HEK293T (cell line): ENCODE measurements at places on chromosomes 2 and 18.

DNA sequence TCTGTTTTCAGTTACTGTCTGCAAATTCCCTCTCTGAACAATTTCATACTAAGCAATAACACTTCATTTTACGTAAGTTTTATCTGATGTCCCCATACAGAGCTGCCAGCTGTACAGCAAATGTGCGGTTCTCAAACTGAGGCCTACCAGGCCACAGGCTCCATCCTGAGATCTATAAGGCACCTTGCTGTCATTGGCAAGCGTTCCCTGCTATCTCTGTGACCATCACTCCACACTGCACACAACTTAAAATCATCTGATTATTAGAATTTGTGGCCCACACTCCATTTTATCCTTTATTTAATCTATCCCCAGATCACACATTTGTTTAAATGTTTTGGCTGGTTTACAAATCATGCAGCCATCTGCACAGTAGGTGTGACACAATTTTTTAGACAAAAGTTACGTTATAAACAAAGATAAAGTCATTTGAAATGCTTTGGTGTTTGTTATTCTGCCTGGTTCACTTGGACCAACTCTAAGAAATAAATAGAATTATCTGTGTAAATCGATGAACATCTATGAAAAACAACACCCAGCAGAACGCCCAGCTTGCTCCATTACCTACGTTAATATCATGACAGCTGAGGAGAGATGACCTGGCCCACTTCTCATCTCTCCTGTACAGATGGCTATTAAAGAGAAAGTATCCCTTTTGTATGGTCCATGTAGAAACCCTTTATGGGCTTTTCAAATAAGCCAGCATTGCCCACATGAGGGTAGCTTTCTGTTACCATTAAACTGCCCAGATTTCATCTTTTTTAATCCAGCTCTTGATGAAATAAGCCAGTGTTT is 162.4 kb downstream of the ZNF521 start:
- no peak for DNase-seq

- no peak for DNase-seq
These were observed 86.3 kb downstream of the MDH1 start for GRCh38 chr2:63675026-63675425.

GRCh38 chr2:66495788-66496640 is 61.1 kb downstream of the MEIS1 start:
- peak; percentile 47 for DNase-seq

DNA sequence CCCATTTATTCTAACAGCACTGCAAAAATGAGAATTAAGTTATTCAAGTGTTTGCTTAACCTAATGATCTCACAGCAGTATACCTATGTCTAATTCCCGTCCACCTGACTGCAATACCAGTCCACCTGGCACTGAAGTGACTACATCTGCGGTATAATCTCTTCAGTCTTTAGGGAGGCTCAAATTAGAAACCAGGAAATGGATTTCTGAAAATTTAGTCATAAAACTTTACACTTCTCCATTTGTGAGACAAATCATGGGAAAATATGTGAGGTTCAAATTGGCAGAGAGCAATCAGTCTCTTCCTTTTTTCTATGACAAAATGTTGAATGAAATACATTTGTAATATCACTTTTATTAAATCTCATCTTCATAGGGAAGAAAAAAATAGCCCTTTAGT is 33.0 kb downstream of the FTCDNL1 start:
- no peak for DNase-seq

GRCh38 chr18:24584813-24585212 is 124.4 kb downstream of the HRH4 start:
- DNase-seq = no peak

DNA sequence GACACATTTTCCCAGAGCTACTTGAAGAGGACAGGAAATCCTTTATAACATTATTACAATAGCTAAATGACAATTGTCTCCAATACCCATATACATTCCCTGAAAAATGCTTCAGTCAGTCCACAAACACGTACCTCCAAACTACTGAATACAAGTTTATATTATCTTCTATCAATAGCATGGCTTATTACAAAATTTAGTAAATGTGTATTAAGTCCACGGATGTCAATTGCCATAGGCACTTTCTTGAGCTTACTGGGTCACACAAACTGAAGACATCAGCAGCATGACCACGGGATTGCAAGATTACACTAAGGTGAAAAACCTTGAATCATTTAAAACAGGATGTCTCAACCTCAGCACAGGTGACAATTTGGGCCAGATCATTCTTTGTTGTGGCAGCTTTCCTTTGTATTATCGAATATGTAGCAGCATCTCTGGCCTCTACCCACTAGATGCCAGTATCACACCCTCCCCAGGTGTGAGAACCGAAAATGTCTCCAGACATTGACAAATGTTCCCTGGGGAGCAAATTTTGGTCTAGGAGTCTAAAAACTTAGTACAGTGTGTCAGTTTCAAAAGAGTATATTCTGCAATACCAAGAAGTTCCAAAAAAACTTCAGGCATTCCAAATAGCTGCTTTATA is 1.4 kb downstream of the MBD2 start:
- no peak for DNase-seq

DNA sequence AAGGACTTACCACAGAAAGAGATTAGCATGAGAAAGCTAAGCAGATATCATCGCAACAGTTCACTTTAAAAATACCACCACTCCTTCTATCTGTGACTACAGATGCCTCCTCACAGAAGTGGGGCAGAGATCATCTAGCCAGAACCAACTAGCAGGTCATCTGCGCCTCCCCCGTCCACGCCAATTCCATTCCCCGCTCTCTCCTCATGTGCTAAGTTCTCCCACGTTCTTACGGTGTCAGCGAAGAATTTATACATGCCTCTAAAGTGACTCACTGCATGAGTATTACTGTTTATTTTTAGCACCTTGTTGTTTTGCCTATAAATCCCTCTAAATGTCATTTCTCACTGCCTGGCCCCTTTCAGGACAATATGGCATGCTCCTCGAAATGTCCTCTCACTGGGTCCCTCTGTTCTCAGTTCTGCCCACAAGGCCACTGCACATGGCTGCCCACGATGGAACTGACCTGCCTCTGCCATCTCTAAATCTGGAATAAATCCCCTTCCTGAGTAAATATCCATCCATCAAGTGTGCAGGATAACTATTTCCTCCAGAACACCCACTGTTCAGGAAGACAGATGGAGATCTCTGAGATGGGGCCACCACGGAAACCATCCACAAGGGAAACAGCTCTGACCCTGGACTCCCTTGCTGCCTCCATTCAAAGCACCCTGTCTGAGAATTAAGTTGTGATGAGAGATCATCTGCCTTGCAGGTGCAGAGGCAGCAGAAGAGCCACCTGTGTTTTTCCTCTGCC is 137.7 kb downstream of the IRS1 start:
- no peak for DNase-seq

GRCh38 chr2:45812011-45812500 is 160.6 kb downstream of the PRKCE start:
- no peak for DNase-seq

- DNase-seq = no peak
These were observed 55.7 kb downstream of the GLI2 start for GRCh38 chr2:120791243-120791961.

GRCh38 chr2:188291142-188291616 is 495 bp upstream of the GULP1 start:
- DNase-seq = no peak

DNA sequence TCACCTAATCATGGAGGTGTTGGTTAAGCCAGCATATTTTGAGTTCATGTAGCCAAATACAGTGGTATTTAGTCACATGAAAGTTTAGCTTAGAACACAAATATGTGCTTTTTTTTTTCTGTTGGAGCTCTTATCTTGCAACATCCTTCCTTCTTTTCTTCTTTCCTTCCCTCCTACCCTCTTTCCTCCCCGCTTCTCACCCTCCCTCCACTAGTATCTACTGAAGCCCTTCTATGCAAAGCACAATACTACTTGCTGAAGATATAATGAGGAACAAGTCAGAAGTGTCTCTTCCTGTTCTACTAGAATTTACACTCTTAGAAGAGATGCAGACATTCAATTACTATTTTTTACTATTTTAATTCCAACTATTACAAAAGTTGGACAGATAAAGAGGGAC is 105.0 kb upstream of the ITGA4 start:
- DNase-seq = no peak

GRCh38 chr18:79897940-79898625 is 53.4 kb downstream of the SLC66A2 start:
- no peak for DNase-seq

DNA sequence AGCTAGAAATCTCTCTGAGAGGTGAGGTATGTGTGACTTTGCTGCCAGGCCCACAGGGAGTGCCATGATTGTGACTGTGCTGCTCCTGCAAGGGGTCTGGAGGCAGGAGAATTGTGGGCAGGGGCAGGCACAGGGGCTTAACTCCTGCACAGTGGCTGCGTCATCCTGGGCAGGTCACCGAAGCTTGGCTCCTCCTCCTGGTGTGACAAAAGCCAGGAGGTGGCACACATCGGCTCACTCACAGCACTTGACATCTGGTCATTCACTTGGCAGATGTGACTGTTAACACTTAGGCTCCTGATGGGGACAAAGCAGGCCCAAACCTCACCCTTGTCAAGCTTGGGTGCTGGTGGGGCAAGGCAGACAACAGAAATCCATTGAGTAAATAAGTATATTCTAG is 36.4 kb upstream of the GLI2 start:
- no peak for DNase-seq

DNA sequence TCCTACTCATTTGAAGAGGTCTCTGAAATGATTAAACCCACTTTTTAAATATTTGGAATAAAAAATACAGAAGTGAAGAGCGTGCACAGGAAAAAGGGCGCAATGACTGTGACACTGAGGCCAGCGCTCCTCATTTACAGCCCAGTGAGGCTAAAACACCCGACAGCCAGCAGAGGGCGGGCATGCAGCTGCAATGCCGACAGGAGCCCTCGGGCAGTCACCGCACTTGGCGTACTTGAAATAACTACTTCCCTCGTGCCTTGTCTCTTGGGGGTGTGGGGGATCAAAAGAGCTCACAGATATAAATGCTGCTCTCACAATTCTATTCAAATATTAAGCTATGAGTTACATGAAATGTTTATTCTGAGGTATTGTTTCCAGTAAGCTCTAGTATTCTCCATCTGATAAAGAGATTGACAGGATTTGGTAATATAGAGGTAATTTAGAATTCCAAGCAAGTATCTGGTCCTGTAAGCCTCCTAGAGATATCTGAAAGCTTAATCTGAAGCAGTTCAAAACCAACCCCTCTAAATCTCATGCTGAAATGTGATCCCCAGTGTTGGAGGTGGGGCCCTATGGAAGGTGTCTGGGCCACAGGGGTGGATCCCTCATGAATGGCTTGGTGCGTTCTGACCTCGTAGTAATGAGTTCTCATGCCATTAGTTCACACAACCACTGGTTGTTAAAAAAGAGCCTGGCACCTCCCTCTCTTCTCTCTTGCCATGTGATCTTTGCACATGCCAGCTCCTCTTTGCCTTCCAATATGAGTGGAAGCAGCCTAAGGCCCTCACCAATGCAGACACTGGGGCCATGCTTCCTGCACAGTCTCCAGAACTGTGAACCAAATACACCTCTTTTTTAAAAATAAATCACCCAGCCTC is 93.6 kb downstream of the ZAP70 start:
- DNase-seq = peak; percentile 79

DNA sequence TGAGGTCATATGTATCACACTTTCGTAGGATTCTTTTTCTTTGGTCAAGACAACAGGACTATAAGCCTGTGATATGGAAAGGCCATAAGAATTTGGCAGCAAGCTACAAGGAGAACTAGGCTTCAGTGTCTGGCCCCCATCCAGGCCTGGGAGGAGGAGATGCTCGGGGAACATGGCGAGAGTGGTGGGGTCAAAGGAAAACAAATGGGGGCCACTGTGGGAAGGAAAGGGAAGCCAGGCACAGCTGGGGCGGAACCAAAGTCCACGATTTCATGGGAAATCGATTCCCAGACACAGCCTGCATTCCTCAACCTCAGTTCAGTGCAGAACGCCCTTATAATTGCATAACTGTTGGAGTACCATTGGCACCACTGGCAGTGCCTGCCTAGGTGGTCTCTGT is 58.2 kb downstream of the MBP start:
- no peak for DNase-seq

GRCh38 chr2:144322379-144322778 is 197.5 kb downstream of the ZEB2 start:
- DNase-seq = no peak

DNA sequence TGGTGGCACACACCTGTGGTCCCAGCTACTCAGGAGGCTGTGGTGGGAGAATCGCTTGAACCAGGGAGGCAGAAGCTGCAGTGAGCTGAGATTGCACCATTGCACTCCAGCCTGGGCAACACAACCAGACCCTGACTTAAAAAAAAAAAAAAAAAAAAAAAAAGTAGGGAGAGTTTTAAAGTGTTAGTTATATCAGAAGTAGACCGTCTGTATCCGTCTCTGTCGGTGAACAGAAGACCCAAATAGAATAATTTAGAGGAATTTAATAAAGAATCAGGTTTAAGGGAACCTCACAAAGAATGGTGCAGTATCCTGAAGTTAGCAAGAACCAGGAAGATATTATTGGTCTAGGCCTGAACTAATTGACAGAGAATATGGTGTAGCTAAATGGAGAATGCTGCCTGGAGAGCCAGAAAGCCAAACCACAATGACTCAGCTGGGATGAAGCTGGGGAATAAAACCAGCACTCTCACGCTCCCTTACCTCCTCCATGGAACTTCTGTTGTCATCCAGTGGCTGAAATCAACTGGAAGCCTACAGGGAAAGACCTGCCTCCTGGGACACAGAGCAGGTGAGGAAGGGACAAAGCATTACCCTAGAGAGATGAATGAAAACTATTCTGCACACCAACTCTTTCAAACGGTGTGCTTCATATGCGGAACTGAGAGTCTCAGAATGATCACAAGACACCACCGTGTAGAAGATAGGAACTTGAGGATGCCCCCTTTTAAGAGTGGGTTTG is 39.1 kb upstream of the PLEKHM3 start:
- no peak for DNase-seq

DNA sequence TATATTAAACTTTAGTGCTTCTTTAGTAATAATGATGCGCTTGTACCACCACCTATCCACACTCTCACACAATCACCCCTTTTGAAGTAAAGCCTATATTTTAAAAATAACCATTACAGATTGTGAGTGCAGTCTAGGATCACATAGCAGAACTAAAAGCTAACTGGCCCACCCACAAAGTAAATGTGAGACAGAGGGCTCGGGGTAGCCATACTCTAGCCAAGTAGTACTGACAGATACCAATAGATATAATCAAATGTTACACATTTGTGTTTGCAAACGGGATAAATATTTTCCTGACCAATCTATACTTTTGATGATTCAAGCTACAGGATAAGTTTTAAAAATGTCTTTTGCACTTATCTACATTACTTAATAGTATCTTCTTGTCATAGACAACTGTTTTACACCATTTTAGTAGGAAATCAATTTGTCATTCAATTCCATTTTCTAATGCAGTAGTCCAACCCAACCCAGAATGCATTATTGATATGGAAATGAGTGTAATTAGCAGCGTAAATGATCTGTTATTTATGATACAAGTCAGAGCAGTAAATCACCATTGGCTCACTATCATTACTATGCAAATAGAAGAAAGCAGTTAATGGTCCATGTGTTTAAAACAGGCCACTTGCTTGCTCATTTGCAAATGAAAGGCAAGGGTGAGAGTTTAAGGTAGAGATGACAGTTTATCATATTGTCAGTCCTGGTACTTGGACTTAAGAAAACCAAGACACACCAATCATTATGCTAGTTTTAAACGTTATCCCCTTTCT is 111.8 kb downstream of the ERBB4 start:
- no peak for DNase-seq

GRCh38 chr2:157441072-157441454 is 2.8 kb downstream of the CYTIP start:
- DNase-seq = no peak
